ENCODE measurements at places on chromosomes 5 and 9.

DNA sequence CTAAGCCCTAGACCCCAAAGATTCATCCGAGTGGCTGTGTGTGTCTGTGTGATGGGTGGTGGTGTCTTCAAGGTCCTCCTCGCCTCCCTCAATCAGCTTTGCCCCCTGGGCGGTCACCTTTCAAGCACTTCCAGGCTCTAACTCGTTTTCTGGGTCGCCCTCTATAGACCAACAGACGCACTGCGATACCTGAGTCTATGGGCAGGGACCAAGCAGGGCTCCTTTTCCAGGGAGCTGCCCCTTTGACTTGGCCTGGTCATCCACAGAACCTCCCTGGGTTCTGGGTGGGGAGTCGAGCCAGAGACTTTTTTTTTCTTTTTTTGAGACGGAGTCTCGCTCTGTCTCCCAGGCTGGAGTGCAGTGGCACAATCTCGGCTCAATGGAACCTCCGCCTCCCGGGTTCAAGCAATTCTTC lies 1.1 kb downstream of the SLC27A4 start:
- DNase-seq, result peak; percentile 88

DNA sequence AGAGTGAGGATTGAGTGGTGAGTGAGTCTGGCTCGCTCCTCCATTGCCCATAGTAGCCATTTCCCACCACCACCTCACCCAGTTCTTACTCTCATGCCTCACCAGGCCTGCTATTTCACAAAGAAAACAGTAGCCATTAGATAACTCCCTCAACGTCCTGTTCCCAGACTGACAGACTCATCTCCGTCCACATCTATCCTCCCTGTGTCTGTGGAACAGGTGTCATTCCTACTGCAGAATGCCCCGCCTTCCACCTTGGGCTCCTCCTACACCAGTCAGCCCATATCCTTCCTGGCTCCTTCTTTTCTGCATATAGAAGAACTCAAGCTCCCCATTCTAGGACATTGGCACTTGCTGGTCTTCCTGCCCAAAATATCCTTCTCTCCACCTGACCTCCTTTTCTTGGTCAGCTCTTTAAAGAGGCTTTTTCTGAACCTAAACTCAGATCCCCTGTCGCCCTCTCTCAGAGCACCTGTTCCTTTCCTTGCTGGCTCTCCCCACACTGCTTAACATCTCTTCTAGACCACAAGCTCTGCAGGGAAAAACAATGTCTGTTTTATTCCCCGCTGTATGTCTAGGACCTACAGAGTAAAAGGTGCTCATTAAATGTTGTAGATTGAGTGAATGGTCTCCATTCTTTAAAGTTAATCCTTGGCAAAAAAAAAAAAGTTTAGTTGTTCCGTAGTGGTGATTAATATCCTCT lies 3.2 kb downstream of the TNFAIP8 start:
- DNase-seq, result no peak

DNA sequence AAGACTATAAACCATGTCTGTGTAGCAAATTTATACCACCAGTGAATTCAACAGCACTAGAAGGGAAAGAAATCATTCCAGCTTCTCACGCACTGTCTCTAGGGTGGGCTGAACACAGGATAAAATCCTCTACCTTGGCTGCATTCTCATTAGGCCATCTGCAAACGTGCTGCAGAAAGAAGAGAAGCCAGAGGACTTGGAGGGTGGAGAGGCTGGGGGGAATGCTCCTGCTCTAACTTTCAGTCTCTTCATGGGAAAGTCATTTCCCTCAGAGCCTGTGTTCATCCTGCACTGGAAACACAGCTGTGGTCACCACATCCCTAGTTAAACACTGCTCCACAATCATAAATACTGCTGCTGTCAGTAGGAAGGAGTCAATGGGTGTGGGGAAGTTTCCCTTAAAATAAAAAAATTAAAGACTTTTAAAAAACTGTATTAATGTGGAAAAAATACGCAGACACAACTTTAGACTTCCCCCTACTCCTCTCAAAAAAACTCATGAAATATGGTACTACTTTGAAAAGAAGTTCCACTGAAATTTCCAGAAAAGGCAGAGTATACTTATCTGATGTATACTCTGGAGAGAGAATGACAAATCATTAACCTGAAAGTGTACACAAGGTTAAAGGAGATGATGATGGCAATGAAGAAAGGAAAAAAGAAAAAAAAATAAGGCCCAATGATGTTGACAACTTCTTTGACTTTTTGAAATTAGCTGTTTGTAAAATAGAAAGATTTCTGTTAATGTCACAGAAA lies 46.8 kb downstream of the LHFPL2 start:
- DNase-seq, result no peak

GRCh38 chr9:135486267-135487065 lies 6.9 kb downstream of the PPP1R26 start:
- no peak for DNase-seq

DNA sequence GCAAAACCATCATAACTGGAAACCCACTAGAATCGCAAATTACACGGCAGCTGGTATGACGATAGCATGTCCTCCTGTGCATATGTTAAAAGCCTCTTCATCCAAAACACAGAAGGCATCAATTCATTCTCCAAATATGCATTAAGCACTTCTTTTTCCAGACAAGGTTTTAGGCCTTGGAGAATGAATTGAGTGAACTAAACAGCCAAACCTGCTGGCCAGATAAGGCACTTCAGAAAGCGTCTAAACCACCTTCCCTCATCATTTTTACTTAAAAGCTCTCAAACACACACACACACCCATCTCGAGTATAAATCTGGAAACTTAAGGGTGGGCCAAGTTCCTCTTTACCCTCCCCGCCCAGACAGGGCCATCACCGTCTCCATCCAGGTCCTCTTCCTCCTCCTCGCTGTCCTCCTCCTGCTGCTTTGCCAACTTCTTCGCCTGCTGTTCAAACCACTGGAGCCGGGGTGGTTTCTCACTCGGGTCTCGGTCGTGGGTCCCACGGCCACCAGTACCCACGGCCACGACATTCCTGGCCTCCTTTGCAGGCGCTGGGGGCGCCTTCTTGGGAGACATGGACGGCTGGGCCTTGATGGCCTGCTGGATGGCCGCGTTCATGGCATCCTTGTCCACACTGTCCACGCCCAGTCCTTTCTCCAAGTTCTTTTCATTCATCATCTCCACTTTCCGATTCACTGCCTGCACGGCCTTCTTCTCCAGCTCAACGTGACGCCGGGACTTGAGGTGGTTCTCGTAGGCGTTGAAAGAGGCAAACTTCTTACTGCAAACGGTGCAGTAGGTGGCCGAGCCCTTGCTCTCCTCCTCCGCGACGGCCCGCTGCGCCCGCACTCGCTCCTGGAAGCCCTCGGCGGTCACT lies 696 bp downstream of the ZNF622 start:
- DNase-seq, result peak; percentile 15

DNA sequence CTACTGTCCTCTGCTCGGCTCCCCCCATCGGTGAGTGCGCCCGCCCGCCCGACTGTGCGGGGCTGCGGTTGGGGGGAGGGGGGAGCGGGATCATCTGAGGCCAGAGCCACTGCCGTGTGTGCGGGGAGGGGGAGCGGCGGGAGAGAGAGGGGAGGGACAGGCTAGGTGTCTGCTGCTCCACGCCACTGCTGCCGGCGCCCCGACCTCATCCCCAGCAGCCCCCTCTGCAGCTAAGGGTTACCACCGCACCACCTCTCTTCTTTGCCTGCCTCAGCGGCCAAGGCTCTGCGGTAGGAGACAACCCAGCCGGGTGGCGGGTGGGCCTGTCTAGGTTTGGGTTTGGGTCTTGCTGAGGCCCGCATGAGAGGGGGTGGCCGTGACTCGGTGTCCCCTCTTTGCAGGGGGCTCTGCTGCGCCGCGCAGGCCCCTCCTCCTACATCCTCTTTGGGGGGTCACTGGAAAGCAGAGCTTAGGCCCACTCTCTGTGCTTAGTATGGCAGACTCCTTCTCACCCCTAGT lies 670 bp upstream of the PURA start:
- DNase-seq, result no peak

DNA sequence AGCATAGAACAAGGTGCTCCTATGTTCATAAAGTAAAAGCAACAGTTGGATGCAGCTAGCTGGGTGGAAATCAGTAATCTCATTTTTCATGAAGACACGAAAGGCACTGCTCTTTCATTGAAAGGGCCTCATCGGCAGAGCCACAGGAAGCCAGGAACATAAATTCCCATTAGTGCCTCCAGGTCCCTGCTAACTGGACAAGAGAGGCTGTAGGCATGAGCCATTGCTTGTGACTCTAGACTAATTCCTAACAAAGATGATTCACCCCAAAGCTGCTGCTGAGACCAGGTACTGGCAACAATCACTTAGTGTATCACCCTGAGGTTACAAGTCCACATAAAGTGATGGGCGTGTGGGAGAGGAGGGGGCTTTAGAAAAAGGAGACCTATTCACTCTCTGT lies 141.8 kb downstream of the BRINP1 start:
- DNase-seq, result no peak

GRCh38 chr5:135008556-135008955 lies 25.5 kb downstream of the PITX1 start:
- DNase-seq, result no peak

- no peak for DNase-seq
Observed at GRCh38 chr5:34868791-34869190, 29.8 kb downstream of the TTC23L start.

DNA sequence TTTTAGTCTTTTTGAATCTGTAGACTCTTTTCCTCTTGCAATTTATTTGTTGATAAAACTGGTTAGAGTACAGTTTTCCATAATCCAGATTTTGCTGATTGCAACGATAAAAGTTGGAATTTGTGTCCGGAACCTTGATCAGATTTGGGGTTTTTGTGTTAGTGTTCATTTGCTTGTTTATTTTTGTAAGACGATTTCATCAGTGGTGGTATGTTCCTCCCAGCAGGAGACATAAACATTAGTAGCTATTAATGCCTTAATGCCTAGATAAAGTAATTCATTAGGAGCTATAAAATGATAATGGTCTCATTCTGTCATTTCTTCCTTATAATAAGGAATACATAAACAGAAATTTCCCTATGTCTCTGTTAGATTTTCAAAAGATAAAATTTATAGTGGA lies 21.3 kb downstream of the RPS6 start:
- no peak for DNase-seq

- no peak for DNase-seq
Observed at GRCh38 chr5:59837071-59837470, 56.5 kb downstream of the PDE4D start.

DNA sequence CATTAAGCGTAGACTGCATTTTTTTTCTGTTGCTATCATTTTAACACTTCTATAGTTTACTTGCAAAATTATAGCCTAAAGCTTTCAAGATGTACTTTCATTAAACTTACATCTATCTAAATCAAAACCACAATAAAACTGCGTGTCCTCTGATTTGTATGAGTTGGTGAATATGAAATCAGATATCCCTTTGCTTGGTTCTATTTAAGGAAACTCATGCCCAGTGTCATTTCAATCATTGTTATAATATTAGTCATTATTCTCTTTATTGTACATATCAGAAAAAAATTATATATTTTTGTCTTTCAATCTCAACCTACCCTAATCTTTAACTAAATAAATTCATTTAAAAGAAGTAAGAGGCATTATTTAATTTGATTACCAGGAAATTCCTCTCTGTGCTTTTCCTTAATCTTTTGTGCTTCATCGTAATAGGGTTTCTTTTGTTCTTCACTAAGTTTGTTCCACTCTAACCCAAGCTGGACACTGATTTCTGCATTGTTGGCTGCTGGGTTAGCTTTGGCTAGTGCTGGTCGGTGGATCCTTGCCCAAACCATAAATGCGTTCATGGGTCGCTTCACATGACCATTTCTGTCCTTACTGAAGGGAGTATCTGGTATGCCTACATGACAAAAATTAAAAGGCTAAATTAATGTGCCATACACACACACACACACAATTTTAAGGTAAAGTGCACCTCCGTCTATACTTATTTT lies 3.8 kb downstream of the SOX30 start:
- no peak for DNase-seq

GRCh38 chr5:146338774-146339714 lies at the start of gene POU4F3:
Gene POU4F3, plus strand, starts transcription at chr5:146338839. Its CDS starts 274 bp downstream, at chr5:146339113.
- DNase-seq, result no peak

DNA sequence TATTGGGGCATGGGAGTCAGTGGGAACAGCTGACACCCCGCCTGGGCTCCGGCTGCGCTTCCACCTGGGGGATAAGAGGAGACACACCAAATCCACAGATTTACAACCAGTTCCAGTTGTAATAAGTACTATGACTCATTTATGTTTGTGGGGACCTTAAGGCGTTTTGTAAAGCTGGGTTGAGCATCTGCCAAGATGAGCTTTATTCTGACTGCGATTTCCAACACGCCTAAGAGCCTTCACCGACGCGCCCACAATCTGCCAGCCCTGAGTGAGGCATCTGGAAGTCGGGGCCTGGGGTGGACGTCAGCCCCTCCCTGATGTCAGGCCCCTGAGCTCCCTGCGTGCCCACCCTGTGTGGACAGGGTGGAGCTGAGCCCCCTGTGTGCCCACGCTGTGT lies 14.3 kb upstream of the LHX3 start:
- DNase-seq, result no peak

DNA sequence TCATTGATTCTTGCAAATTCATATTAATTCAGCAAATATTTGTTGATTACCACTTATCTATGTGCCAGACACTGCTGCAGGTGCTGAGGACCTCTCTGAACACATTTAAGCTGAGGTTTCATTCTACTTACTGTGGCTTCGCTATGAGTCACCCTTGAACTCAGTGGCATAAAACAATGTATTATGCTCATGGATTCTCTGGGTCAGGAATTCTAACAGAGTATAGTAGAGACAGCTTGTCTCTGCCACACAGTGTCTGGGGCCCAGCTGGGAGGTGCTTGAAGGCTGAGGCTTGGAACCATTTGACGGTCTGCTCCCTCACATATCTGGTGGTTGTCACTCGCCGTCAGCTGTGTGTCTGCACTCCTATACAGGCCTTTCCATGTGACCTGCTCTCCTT lies 124.3 kb upstream of the NR3C1 start:
- no peak for DNase-seq

- peak; percentile 66 for DNase-seq
Observed at GRCh38 chr9:14433351-14434157, 119.6 kb upstream of the NFIB start.

DNA sequence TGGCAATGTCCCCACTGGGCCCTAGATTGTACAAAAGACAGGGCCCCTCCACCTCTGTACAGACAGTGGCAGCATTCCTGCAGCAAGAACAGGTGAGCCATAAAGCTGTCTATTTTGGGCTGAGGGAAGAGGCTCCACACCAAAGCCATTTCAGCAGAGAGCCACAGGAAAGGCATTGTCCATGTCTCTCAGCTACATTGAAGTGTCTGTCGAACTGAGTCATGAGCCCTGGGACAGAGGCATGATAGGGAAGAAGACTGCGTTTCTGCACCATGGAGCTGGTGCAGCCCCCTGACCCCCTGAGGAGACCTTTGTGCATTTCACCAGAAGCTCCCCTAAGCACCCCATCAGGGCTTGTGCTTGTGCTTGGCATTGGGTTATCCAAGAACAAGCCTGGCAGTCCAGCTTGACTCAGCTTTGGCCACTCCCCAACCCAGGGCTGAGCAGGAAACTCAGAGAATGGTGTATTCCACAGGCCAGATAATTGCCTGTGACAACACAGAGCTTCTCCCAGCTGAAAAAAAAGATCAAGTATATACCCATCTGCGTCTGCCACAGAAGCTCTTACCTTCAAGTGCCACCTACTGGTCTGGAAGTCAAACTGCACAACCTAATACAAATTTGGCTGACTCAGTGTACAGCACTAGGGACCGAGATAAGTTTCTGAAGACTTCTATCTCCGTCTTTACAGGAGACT lies 5.9 kb upstream of the FRMD3 start:
- peak; percentile 24 for DNase-seq

GRCh38 chr9:116576386-116576785 lies 110.7 kb upstream of the TRIM32 start:
- DNase-seq, result no peak
